CD4-positive, CD25-positive, alpha-beta regulatory T cell (primary cell): ENCODE measurements at places on chromosomes 6 and 20. TPM values are rescaled to one million over a fixed set of nuclear protein-coding genes. Genes with fewer than 3 reads are reported as not detected.
A peak's percentile ranks its signal among the peaks of the same experiment; 100 is the strongest.

DNA sequence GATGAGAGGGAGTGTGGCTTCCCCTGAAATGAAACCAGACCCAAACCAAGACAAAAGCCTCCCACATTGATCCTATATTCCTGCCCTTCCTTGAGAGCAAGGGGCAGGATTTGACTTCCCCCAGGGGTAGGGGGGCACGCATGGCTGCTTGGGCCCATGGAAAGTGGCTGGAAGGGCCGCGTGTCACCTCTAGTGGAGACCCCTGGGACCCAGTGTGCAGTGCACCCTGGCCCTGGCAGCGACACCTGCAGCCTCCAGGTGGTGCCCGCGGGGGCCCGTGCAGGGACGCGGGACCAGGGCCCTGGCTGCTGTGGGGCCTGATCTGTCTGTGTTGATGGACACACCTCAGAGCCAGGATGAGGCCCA lies 18.0 kb upstream of the SLCO4A1 start:
- no peaks in the 10 kb centered on the region for H3K27me3 ChIP-seq
- no peak for DNase-seq
- H3K36me3 ChIP-seq, result no peaks in the 10 kb centered on the region
- H3K27ac ChIP-seq, result peak overlapping the region; percentile 70
- peaks cover 21% of the 10 kb centered on the region for H3K4me1 ChIP-seq

Gene TMEM14C
- total RNA-seq, result 15.7 TPM

DNA sequence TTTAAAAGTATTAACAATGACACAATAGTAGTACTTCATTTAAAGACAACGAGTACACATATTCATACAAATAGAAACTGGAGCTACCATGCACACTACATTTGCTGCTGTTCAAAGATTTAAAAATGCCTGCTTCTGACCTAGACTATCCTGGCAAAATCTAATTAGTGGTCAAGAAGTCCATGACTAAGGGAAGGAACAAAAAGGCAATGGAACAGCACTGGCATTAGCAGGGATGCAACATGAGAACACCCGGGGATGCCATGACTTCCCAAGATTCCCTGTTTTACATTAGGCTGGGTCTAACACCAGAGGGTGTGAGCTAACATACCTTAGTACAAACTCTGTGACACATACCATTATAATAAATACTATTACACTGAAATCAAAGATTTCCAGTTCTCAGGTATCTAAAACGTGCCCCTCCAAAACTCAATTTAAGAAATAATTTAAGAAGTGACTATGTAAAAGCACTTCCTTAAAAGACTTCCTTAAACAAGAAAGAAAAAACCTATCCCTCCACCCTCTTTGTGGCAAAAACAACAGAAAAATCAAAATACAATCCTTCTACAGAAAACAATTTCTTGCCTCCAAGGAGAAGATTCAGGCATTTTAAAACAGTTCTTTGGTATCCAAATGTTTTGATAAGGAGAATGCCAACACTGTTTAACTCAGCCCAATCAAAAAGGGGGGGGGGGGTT lies 25.5 kb downstream of the CHD6 start:
- DNase-seq, result no peak
- H3K36me3 ChIP-seq, result peaks cover 6% of the 10 kb centered on the region
- H3K4me1 ChIP-seq, result no peaks in the 10 kb centered on the region
- no peaks in the 10 kb centered on the region for H3K27me3 ChIP-seq

- H3K36me3 ChIP-seq, result no peaks in the 10 kb centered on the region
- H3K27ac ChIP-seq, result no peak overlapping the region
- DNase-seq, result no peak
- peaks cover 1% of the 10 kb centered on the region for H3K27me3 ChIP-seq
- H3K4me1 ChIP-seq, result no peaks in the 10 kb centered on the region
These were observed 378.8 kb downstream of the QKI start for GRCh38 chr6:163793011-163793983.

DNA sequence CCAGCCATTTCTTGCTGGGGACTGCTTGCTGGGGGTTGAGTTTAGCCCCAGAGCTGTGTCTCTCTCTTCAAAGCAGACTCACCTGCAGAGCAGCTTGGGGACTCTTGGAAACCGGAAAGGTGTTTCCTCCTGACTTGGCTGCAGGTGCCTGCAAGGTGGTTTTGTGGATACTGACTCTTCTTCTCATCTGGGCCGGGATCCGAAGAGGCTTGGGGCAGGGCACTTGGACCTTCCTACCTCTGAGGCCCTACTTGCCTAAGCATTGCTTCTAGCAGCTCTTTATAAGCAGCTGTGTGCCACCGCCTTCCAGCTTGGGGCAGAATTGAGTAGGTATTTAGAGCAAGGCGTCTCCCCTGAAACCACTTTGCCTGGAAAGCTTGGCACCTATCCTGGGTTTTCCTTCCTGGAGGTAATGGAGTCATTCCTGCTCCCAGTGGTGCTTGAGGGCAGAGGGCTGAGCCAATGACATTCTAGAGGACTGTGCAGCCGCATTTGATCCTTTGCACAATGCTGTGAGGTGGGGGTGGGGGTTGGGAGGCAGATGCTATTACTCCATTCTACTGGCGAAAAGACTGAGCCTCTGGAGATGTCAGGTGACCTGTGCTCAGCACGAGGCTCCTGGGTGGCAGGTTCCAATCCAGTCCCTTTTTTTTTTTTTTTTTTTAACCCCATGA lies 3.4 kb upstream of the CTSZ start:
- no peaks in the 10 kb centered on the region for H3K27me3 ChIP-seq
- H3K36me3 ChIP-seq, result no peaks in the 10 kb centered on the region
- H3K27ac ChIP-seq, result no peak overlapping the region
- peaks cover 27% of the 10 kb centered on the region for H3K4me1 ChIP-seq
